ENCODE measurements at places on chromosomes 12 and 14.

GRCh38 chr12:64544371-64545080, 65.8 kb upstream of the RASSF3 start:
- no peak for DNase-seq

DNA sequence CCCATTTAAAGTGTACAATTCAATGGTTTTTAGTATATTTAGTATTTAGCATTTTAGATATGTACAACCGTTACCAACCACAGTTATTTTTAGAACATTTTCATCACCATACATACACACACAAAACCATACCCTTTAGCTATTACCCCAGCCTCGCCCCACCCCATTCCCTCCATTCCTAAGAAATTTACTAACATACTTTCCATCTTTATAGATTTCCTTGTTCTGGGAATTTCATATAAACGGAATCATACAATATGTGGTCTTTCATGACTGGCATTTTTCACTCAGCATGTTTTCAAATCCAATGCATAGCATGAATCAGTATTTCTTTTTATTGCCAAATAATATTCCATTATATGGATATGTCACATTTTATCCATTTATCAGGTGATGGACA, 101.5 kb downstream of the TAOK3 start:
- no peak for DNase-seq

DNA sequence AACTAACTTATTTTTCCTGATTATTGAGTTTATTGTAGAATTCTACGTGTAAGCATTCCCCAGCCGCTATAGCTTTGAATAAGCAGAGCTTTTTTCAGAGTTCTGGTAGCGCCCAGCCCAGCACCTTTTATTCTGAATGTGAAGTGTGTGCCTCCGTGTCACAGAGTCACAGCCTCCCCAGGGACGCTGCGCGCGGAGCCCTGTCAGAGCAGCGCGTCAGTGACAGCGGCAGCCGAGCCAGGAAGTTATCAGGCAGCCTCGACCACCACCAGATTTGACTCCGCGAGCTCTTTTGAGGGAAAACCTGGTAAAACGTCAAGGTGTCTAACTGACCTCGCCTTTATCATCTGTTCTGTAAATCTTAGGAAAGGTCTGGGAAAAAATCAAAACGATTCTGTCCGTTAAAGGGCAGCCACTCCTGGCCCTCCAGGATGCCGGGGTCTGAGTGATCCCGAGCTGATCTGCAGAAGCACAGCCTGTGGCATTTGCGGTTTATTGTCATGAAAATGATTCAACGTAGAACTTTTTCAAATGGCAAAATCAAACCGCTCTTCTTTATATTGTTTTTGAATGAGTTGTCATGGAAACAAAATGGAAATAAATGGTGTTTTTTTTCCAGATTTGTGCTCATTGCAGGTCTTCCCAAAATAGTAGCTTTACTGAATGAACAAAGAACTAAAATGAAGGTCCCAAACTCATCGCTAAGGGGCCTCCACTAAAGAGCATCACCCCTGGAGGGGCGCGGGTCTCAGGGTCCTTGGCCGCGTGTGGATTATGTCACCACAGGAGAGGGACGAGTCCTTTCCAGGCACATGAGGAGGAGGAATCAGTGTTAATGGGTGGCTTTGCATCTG, 43.1 kb upstream of the MMP17 start:
- DNase-seq, result no peak

DNA sequence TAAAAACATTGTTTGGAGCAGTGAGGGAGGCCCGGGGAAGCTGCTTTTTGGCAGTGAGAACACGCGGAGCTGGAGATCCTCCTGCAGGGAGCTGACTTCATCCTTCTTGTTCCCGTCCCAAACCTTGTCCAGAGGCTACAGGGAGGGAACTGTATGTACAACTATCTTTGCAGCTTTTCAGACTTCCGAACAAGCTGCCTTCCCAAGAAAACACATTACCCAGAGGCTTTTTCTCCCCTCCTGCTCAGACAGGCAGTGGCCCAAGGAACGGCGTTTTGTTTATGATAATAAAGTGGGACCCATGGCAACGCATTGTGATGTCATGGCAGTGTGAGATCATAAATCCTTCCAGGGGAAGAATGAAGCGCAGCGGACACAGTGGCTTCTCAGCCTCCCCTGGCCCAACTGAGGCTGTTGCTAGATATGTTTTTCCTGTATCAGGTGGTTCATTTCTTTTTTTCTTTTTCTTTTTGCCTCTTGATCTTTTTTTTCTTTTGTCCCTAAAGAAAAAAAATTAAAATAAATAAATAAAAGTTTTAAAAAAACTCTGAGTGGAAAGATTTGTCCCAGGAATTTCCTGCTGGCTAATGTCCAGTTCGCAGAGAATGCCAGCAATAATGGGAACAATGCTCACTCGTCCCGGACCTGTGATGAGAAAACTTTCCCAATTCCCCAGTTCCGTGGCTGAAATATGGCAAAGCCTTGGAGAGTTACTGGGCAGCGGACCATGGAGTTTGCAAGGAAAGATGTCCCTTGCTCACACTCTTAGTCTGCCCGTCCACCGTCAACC, 103.4 kb upstream of the MAP1LC3B2 start:
- DNase-seq, result peak; percentile 85

DNA sequence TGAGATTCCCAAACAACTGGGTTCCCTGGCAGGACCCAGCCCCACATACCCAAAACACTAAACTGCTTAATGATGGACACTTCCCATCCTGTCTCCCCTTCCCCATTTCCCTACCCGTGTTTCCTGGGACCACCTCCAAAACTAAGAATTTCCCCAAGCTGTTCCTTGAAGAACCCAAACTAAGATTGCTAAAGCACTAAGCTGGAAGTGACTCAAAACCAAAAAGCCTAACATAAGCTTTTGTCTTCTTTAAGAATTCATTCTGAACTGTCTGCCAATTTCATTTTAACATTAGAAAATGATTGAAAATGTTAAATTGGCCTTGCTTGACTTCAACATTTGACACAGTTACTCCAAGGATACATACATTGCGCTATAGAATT, 29.5 kb upstream of the STAB2 start:
- DNase-seq, result no peak

GRCh38 chr12:124774054-124774461, 89.6 kb downstream of the SCARB1 start:
- DNase-seq, result no peak

DNA sequence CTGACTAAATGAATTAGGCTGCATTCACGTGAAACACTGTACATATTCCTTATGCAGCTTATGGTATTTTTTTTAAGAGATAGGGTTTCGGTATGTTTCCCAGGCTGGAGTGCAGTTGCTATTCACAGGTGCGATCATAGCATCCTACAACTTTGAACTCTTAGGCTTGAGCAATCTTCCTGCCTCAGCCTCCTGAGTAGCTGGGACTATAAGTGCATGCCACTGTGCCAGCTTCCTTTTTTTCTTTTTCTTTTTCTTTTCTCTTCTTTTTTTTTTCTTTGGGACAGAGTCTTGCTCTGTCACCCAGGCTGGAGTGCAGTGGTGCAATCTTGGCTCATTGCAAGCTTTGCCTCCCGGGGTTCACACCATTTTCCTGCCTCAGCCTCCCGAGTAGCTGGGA, 35.8 kb upstream of the SPPL3 start:
- no peak for DNase-seq

- DNase-seq, result peak; percentile 8
These were observed 264.2 kb upstream of the AMIGO2 start for GRCh38 chr12:47343684-47344567.

GRCh38 chr12:124352257-124352656, 57.4 kb downstream of the RFLNA start:
- no peak for DNase-seq

GRCh38 chr12:108418164-108418890, 79.2 kb upstream of the CMKLR1 start:
- no peak for DNase-seq

DNA sequence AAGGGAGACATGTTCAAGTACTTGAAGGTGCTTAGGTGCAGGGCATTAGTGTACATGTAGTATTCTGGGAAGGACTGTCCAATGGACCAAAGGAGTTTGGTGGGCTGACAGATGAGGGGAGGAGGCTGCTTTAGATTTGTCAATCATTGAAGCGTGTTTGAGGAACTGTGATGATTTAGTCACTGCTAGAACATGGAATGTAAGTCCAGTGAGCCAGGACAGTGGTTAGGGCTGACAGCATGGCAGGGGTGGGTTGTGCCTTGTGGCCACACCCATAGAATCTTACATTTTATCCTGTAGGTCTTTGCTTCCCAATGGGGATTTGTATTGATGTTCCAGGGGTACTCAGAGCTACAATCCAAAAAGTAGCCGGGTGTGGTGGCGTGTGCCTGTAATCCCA, 24.6 kb downstream of the DIP2B start:
- DNase-seq, result no peak

GRCh38 chr14:77645520-77646230, 29.2 kb upstream of the SPTLC2 start:
- DNase-seq, result no peak

GRCh38 chr12:18476861-18477260, 215.5 kb downstream of the PIK3C2G start:
- no peak for DNase-seq

DNA sequence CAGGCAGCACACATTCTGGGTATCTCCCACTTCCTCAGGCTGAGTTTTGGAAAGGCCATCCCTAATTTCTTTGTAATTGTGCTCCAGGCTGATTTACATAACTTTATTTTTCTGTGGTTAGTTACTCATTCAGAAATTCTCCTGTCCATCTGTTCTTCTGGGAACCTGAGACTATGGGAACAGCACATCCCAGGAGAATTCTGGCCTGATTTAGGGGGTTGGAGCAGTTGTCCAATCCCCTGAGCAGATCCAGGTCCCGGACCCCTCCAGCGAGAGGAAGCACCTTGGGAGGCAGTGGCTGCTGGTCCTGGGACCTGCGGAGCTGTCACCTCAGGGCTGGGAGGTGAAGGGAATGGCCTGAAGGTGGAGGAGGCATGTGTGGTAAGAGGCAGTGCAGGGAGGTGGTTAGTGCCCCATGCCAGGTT, 40.4 kb downstream of the TSPAN9 start:
- peak; percentile 81 for DNase-seq

GRCh38 chr14:89688507-89689211, 265.9 kb downstream of the EFCAB11 start:
- no peak for DNase-seq

GRCh38 chr14:71121711-71122110, 214.5 kb downstream of the PCNX1 start:
- DNase-seq, result no peak

- DNase-seq, result no peak
These were observed at the start of gene OR6S1 for GRCh38 chr14:20641591-20641990. OR6S1 (minus strand) TSS chr14:20641691; CDS start chr14:20641691, 0 bp downstream.

DNA sequence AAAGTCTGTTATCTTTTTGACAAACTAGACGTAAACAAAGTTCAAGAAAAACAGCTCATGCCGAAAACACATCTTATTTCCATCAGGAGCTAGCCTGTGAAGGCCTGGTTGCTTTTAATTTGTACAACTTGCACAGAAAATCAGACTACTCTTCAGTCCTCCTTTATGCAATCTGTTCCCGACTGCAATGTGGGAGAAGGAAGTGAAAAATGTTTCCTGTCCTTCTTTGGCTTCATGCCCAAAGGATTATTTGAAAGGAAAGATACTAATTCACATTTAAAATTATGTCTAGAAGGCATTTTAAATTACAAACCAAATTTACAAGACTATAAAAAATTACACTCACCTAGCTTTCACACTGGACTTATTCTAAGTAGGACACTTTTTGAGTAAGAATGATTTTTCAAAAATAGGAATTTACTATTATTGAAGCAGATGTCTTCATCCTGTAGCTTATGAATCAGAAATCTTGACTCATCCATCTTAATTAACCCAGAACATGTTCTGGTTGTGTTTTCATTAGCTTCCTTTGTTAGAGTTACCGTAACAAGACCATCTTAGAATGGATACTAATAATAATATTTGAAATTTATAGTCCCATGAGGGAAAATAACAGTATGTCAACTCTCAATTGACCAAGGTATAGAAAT, 272.6 kb downstream of the PRKD1 start:
- no peak for DNase-seq

- no peak for DNase-seq
These were observed 5.0 kb downstream of the OSBPL8 start for GRCh38 chr12:76554405-76555230.

GRCh38 chr14:58717813-58718212, 80.1 kb downstream of the DACT1 start:
- no peak for DNase-seq

- peak; percentile 27 for DNase-seq
These were observed 29.6 kb downstream of the SMUG1 start for GRCh38 chr12:54159140-54159539.

- DNase-seq, result peak; percentile 92
These were observed 24.9 kb downstream of the PSMC1 start for GRCh38 chr14:90281261-90281660.

GRCh38 chr12:58750484-58750883, 169.8 kb downstream of the LRIG3 start:
- DNase-seq, result peak; percentile 76

DNA sequence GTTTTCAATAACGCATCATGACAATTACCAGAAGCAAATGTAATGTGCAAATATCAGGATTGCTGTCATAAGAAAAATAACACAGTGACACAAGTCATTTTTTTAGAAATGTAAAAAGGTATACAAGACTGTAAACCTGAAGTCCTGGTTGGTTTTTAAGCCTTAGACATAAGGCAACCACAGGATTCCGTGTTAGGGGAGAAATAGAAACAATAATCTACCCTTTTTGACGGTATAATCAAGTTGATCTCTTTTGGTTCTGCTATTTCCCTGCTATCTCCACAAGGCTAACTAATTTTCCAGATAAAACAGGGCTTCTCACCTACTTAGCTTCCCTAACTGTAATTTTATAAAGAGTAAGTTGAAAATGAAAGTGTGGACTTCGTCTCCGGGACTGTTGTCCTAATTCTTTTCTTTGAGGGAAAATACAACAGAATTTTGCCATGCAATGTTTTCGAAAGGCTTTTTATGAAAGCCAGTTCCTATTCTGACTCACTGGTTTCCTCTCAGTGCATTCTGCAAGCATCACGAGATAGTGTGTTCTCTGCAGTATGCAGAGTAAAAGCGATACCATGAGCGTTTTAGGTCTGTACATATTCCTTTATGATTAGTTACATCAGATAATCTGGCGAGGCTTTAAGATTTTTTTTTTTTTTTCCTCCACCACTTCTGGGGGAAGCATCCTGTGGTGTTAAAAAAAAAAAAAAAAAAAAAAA, 10.6 kb downstream of the MYO1H start:
- peak; percentile 2 for DNase-seq

DNA sequence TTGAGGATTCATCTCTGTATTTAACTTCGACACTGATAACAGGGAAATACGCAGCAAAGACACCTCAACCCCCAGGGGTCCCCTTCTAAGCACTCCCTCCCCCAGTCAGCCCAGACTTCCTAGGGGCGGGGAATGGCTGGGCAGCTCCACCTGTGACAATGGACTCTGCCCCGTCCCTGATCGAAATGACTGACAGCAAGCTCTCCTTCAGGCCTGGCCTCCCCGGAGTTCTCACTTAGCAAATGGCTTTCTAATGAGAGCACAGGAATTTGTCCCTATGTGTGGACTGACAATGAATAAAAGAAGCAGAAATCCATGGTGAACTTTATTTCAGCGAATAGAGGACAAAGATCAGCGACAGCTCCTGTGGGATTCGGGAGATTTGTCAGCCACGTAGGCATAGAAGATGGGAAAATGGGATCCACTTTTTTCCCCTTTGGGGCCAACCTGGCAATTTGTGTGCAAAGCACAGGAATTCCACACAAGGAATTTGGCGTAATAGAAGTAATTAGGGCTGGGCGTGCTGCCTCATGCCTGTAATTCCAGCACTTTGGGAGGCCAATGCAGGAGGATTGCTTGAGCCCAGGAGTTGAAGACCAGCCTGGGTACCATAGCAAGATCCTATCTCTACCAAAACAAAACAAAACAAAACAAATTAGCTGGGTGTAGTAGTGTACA, 63.8 kb downstream of the TNFAIP2 start:
- no peak for DNase-seq

All from AG08395 (cell line).